ENCODE measurements at places on chromosomes 6 and 20.
A peak's percentile ranks its signal among the peaks of the same experiment; 100 is the strongest.

DNA sequence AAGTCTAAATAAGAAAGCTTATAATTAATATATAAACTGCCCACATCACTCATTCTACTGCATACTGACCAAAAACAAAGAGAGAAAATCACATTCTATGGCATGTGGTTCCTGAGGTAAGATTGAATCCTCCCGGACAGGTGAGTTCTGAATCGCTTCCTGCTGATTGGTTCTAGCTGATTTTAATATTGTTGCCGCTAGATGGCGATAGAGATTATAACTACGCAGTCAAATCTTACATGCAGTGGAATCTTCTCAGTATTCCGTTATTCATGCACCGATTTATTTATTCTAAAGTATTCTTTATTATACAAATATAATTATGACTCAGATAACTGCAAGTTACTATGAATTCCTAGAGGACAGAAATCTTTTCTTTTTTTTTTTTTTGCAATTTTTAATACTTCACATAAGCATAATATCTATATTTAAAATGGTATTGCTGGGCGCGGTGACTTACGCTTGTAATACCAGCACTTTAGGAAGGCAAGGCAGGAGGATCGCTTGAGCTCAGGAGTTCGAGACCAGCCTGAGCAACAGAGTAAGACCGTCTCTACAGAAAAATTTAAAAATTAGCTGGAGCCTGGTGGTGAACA is 24.2 kb upstream of the TMX4 start:
- H3K4me3 ChIP-seq: no peak overlapping the region
- H3K4me1 ChIP-seq: peaks cover 4% of the 10 kb centered on the region
- H3K27me3 ChIP-seq: peaks cover 23% of the 10 kb centered on the region
- peak; percentile 47 for DNase-seq

DNA sequence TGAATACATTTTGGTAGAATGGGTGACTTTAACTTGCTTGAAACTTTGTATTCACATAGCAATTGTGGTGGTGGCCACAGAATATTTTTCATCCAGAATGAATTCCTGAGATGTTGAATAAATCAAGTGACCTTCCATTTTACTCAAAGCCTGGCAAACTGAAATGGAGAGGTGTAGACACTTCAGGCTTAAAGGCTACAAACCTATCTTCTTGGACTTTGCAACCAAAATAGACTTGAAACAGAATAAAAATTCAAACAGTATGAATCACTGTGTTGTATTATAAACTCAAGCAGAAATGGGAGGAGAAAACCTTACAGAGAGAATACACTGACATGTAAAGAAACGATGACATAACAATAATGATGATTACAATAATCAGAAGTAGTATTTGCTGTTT is 371.6 kb downstream of the BCKDHB start:
- H3K4me1 ChIP-seq: no peaks in the 10 kb centered on the region
- no peak overlapping the region for H3K4me3 ChIP-seq
- no peak overlapping the region for H3K27ac ChIP-seq
- no peak for DNase-seq

- H3K4me1 ChIP-seq: peaks cover 7% of the 10 kb centered on the region
- H3K4me3 ChIP-seq: no peak overlapping the region
- no peak for DNase-seq
- peaks cover 6% of the 10 kb centered on the region for H3K36me3 ChIP-seq
- no peak overlapping the region for H3K27ac ChIP-seq
Measured at GRCh38 chr6:5781966-5782556, 224.7 kb downstream of the NRN1 start.

DNA sequence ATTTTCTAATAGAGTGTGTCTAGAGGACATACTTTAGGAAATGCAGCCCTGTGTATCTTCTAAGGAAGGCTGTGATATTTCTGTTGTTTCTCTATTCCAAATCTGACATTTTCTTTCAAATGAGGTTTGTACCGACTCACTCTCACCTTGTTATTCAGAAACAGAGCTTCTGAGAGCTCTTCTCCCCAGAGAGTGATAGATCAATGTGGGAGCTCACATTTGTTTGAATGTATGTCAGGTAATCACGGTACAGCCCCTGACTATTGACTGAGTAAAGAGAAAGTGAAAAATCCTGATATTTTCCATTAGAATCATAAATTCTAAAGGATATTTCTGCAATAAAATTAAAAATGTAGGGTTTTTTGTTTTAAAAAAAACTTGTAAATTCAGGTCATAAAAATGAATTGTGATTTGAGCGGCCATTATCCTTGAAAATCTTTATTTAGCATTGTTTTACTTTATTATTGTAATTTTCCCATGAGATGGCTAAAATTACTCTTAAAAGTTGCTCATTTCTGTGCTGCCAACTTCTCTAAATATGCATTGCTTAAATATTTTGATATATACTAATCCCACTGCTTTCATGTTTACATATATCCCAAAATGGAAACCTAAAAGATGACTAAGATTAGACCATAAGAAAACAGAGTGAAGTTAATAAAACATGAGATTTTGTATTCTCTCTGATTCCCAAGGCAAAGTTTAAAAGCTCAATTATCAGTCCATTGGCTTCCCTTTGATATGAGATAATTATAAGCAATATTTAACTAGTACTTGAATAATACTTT is 1226.8 kb upstream of the CITED2 start:
- no peaks in the 10 kb centered on the region for H3K4me1 ChIP-seq
- no peaks in the 10 kb centered on the region for H3K36me3 ChIP-seq
- no peak overlapping the region for H3K4me3 ChIP-seq
- DNase-seq: no peak
- no peaks in the 10 kb centered on the region for H3K27me3 ChIP-seq
- H3K27ac ChIP-seq: no peak overlapping the region
